ENCODE measurements at places on chromosomes 7 and 10.

- no peak for DNase-seq
Measured at GRCh38 chr10:82206831-82207230, 331.8 kb downstream of the NRG3 start.

DNA sequence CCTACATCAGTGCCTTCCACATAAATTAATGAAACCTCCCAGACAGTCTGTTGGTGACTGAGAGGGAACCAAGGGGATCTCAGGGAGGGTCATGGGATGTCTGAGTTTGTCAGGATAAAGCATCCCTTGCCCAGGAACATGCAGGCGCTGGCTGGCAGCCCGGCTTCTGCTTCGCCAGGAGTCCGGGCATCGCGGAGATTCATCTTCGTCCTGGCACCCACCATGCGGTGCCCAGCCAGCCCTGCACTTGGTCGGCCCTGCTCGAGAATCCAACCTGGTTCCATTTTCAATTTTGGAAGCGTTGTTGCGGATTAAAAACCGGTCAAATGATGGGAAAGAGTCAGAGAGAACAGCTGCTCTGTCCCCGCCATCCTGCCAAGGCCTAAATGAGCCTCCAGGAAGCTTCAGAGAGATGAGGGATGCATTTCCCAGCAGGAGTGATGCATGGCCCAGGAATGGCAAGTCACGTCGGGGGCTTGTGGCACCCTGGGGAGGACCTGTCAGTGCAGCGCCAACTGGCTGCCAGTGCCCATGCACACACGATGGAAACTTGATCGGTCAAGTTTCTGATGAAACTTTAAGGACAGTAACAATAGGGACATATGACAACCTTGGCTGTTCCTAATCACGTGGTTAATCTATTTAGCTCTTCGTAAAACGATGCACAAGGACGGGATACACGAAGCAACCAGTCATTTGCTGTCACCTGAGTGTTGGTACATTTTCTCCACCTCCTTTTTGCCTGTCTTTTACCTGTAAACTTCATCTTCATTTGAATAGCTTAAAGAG is 260.8 kb upstream of the MKI67 start:
- DNase-seq = no peak

DNA sequence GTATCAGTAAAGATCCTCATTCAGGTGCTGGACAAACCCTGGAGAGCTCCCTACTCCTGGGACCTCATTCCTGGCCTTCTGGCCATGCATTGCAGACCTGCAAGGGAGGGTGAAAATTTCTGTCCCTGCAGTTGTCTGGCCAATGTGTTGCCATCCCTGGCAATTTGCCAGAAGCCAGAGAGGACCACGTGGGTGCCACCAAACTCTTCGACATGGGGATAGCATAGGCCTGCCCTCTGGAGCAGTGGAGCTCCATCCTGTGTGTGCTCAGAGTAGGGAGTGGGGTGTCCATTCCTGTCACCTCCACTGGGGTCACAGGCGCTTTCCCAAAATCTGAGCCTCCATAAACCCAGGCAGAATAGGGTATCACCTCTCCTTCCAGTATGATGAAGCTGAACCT is 31.2 kb downstream of the DMBT1 start:
- no peak for DNase-seq

DNA sequence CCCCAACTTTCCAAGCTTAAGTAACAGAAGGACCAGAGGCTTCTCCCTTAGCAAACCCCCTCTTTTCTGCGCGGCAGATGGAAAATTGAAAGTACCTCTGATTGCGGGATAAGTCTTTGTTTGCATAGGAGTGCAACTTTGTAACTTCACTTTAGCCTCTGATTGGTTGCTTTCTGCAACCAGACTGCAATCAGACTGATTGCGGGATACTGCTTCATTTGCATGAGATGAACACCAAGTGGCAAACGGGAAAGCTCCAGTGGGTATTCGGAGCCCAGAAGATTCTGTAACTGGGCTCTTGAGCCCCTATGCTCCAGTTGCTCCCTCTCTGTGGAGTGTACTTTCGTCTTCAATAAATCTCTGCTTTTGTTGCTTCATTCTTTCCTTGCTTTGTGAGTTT is 260.6 kb downstream of the BAMBI start:
- DNase-seq = no peak

- DNase-seq = no peak
Measured at GRCh38 chr7:11786186-11786585, 45.8 kb downstream of the THSD7A start.

GRCh38 chr7:137886281-137886680 is 39.5 kb upstream of the DGKI start:
- DNase-seq = no peak

GRCh38 chr10:18368682-18369081 is 228.5 kb downstream of the CACNB2 start:
- DNase-seq = no peak

GRCh38 chr7:7432979-7433378 is 102.7 kb downstream of the COL28A1 start:
- no peak for DNase-seq

- DNase-seq = no peak
Measured at GRCh38 chr10:103502849-103503660, 9.6 kb downstream of the NEURL1 start.

GRCh38 chr7:142181966-142182365 is 70.4 kb downstream of the MGAM2 start:
- no peak for DNase-seq

DNA sequence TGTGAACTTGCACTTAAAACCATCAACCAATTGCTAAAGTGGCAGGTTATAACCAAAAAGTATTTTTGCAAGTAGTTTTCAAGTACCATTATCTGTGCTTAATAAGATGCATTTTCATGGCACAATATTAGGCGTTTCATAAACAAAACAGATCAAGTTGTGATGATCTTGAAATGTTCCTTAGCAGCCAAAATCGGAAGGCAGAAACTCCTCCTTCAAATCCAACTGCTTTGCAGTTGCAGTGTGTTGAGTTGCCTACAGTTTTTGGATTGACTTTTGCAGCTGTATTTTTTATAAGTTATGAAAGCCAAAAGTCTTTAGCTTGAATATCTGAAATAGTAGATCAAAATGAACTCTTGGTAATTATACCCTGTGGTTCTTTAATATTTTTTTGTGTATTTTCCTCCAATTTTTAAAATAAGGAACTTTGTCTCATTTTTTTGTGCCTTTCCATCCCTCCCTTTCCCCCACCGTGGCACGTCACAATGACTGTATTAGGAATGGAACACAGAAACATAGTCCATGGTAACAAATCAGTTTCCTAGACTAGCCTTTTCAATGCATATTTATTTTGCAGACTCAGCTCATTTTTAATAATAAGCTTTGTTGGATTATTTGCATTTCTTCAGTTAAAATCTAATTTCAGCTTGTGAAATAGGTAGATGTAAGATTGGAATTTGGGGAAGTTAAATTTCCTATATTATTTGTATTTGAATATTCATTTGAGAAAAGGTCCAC is 80.8 kb downstream of the ADD3 start:
- DNase-seq = no peak

All from endothelial cell (in vitro differentiated cells).